ENCODE measurements at places on chromosomes 7 and 10. TPM values are rescaled to one million over a fixed set of nuclear protein-coding genes. Genes with fewer than 3 reads are reported as not detected.
A peak's percentile ranks its signal among the peaks of the same experiment; 100 is the strongest.

GRCh38 chr7:129840757-129841156 is 112.0 kb downstream of the UBE2H start:
- no peak for DNase-seq

- DNase-seq, result no peak
These were observed 2.6 kb downstream of the FLNC start for GRCh38 chr7:128832880-128833147.

DNA sequence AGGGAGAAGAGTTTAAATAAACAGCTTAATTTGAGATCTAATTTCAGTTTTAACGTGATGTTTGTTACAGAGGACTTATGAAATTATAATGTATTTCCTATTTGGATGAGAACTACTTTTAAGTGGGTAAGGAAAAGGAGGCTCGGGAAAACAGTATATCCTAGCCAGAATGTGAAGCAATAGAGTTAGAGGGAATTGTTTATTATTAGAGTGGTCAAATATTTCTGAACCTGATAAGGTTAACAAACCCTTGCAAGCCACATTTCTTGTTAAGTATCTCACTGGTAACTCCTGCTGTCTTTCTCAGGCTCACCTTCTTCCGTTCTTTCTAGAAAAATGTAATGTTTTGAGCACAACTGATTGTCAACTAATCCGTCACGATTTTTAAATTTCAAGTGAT is 335.1 kb upstream of the MBL2 start:
- DNase-seq, result no peak

- no peak for DNase-seq
These were observed 254.1 kb downstream of the ZMYND11 start for GRCh38 chr10:389261-389790.

GRCh38 chr10:124035306-124035927 is 58.0 kb downstream of the CHST15 start:
- DNase-seq, result no peak

DNA sequence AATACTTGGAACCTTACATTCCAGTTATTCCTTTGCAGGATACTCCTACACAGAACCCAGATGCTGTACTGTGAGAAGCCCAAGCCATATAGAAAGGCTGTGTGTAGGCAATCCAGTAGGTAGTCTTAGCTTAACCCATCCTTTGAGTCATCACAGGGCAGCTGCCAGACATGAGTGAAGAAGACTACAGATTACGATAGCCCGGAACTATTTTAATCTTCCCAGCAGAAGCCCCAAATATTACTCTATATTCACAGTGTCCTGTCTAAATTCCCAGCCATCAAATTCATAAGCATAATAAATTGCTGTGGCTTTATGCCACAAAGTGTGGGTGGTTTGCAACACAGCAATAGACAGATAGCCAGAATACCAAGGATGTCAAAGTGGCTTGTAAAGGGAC is 474.1 kb upstream of the STEAP1 start:
- DNase-seq, result no peak

DNA sequence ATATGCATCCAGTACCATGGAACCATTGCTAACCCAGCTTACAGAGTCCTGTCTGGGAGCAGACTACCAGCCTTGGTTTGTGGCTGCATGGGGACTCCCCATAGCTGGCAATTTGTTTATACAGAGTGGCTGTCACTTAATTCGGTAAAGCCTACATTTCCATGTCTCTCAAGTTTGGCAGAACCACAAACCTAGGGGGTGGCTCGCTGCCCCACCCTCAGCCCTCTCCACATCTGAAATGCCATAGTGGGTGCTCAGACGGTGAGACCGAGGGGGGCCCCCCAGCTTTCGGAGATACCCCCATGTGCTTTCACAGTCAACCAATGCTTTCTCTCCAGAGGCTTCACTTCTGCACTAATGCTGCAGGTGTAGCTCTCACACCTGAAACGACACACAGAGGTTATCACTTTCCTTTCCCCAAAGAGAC is 75.5 kb upstream of the KAT6B start:
- DNase-seq, result no peak

- peak; percentile 50 for DNase-seq
These were observed 201.7 kb upstream of the PRSS58 start for GRCh38 chr7:142459551-142459963.

- no peak for DNase-seq
These were observed 221.1 kb downstream of the KCNMA1 start for GRCh38 chr10:77416311-77417135.

DNA sequence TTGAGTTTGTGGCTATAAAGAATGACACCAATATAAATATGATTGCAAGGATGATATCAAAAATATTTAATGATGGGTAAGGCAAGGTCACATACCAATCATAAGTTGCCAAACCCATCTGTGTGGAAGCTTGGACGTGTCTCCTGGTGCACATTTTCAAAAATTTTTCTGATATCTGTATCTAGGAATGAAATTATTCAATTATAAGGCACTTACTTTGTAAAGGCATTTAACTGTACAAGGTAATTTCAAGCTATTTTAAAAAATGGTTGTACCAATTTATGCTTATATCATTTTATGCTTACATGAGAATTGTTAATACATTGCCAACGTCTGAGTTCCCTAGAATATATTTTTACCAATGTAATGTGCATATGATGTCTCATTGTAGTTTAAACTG is 306.4 kb upstream of the CACNA2D1 start:
- DNase-seq, result no peak

GRCh38 chr7:138595454-138595853 is 105.7 kb downstream of the SVOPL start:
- DNase-seq, result no peak

DNA sequence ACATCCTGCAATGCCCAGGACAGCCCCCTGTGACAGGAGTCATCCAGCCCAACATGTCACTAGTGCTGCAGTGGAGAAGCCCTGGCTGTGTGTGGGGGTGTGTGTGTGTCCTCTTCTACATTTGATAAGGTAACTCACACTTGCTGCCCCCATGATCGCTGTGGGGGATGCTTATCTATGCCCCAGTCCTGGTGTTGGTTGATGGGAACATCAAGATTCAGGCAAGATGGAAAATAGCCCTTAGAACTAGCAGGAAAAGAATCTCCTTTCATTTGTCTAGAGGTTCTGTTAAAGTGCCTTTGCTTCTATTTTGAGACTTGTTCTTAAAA is 52.4 kb downstream of the TCF7L2 start:
- DNase-seq, result no peak

DNA sequence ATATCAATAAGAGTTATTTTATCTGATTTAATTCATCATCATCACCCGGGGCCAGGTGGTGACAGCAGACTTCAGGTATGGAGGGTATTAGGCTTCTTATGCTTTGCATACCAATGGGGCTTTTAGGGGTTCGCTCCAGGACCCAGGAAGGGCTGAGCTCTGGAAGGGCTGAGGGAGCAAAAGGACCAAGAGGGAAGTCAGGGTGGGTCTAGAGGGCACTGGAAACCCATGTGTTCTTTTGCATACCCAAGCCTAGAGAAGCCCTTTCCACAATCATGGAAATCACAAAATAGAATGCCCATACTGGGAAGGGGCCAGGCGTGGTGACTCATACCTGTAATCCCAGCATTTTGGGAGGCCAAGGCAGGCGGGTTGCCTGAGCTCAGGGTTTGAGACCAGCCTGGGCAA is 30.9 kb upstream of the VCL start:
- no peak for DNase-seq

GRCh38 chr10:126459032-126459831 is 71.0 kb upstream of the ADAM12 start:
- no peak for DNase-seq

- DNase-seq, result no peak
These were observed 54.1 kb downstream of the NRAP start for GRCh38 chr10:113609704-113610108.

Gene WEE2
- 0.17 TPM for polyA plus RNA-seq

Gene TMEM196
- not detected for polyA plus RNA-seq

Gene AGAP6
- 17.5 TPM for polyA plus RNA-seq

Gene SH2D4B
- 0.20 TPM for polyA plus RNA-seq

Gene ZNF467
- polyA plus RNA-seq, result 35.6 TPM

Gene ELOVL3
- polyA plus RNA-seq, result 3.1 TPM

Gene CDHR1
- polyA plus RNA-seq, result 0.73 TPM

Data from renal cortex interstitium (tissue), 15 donors.